ENCODE measurements at places on chromosomes 6 and 20. TPM values are rescaled to one million over a fixed set of nuclear protein-coding genes. Genes with fewer than 3 reads are reported as not detected.

GRCh38 chr6:106103728-106104109 is 17.6 kb downstream of the PRDM1 start:
- peak; percentile 86 for DNase-seq

GRCh38 chr6:140670021-140670420 is 1295.6 kb upstream of the CITED2 start:
- DNase-seq: no peak

- no peak for DNase-seq
Measured at GRCh38 chr6:13653296-13653695, 38.2 kb downstream of the NOL7 start.

HLA-DRA gene
- 51.0 TPM for total RNA-seq

GRCh38 chr6:34132486-34133185 is 13.3 kb downstream of the GRM4 start:
- peak; percentile 43 for DNase-seq

NMBR gene
- not detected for total RNA-seq

DNA sequence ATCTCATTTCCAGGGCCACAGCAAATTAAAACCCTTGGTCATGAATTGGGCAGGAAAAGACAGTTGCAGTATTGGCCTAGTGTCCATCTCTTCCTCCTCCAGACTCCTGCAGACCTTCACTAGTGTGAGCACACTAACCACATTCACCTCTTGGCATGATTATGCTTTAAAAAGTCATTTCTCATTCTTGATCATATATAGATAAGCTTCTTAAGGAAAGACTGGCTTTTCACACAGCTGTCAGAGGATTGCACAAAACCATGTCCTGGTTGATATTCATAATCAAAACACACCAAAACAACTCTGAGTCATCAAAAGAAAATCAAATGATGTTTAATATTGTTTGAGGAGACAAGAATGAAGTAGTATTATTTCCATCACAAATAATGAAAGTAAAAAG is 52.1 kb downstream of the TMEM200A start:
- no peak for DNase-seq
